ENCODE measurements at places on chromosomes 1 and 21.

- no peak for DNase-seq
Observed at GRCh38 chr1:59640851-59641250, 173.9 kb upstream of the HOOK1 start.

GRCh38 chr21:45820171-45821091, 161.1 kb upstream of the COL6A1 start:
- peak; percentile 86 for DNase-seq

GRCh38 chr1:244092964-244093638, 42.0 kb downstream of the ZBTB18 start:
- no peak for DNase-seq

- no peak for DNase-seq
Observed at GRCh38 chr1:210496063-210496462, 167.4 kb downstream of the HHAT start.

GRCh38 chr1:235745503-235746136, 96.0 kb upstream of the GNG4 start:
- DNase-seq = peak; percentile 43

GRCh38 chr1:201279313-201279712, 4.0 kb upstream of the PKP1 start:
- DNase-seq = no peak

DNA sequence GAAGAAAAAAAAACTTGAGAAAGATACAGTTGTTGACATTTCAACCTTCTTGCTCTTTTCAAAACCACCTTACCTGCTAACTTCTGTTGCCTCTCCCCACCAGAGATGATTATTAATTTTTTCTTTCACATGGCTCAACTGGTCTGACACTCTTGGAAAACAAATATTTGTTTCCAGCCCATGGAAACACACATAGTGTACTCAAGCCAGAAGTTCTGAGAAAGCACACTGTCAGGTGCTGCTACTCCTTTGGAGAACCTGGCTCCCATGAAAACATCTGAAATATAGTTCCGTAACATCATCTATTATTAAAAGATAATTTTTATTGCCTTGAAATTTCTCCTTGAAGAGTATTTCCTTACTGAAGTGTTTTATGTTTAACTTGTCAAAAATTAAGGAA, 145.0 kb upstream of the C1orf105 start:
- DNase-seq = no peak

DNA sequence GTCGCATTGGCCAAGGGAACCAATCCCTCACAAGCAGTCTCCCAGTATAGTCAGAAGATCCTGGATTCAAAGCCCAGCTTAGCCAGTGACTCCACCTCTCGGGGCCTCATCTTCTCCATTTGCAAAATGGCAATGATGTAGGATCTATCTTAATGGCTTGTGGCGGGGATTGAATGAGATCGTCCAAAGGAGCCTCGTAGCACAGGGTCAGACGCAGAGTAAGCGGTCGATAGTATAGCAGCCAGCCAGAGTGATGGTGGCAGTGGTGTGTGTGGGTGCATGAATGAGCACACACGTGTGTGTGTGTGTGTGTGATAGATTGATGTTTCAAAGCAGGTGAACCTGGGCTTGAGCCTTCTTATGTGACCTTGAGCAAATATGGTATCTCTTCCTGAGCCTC, 79.8 kb upstream of the WNT4 start:
- DNase-seq = no peak

DNA sequence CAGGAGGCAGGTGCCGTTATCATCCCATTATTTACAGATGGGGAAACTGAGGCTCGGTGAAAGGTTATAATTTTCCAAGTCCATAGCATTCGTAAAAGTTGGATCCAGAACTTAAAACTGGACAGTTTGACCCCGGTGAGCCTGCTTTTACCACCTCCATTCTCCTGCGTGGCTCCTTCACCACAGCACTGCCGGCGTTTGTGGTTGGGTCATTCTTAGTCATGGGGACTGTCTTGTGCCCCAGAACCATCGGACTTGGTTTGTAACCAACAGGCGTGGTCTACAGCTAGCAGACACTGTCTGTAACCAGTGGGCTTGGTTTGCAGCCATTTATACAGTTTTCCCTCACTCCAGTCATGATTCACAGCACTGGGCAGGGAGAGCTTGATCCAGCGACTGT, 511.3 kb downstream of the NPHP4 start:
- no peak for DNase-seq

GRCh38 chr1:43056981-43057391, 98.3 kb upstream of the SLC2A1 start:
- DNase-seq = no peak
